ENCODE measurements at places on chromosomes 16 and 17.

DNA sequence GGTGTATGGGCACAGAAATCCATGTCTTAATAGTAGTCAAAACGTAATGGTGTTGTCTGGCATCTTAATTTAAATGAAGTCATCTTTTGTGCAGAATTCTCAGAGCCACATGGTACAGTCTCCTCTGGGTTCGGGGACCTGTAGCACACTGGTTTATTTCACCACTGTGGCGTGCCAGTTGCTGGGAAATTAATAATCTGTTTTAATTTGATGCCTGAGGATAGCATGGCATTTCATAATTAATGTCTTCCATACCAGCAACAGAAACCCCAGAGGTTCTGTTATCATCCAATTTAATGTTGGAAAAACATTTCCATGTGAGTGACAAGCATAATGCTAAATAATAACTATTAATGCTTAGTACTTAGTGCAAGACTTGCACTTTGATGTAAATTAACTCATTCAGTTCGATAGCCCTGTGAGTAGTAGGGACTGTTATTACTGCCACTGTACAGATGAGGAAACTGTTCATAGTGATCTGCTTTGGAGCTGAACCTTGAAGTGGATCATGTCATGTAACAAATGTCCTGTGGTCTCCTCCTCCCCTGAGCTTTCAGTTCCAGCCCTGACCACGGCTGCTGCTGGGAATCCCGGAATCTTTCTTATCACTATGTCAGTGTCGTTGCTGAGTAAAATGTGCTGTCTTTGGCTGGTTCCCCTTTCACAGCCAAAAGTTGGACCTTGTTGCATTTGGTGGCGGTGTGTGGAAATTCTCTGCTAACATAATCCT lies 51.2 kb downstream of the SNX29 start:
- no peak for DNase-seq

DNA sequence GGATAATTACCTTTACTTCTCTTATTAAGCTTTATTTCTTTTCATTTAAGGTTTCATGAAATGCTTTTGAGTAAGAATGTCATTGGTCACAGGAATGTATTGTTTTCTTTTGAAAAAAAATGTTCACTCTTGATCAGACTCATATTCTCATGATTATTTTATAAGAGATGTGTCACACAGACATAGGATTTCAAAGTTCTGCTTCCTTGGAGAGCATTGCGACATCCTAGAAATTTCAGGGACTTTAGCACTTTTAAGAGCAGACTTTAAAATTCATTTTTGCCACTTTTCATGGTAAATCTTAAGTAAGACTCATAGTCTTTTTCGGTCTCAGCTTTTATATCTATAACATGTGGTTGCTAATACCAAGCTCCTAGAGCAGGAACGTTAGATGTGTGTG lies 314.7 kb downstream of the CDH8 start:
- no peak for DNase-seq

- peak; percentile 31 for DNase-seq
Measured at GRCh38 chr17:15233022-15233805, 31.9 kb downstream of the PMP22 start.

DNA sequence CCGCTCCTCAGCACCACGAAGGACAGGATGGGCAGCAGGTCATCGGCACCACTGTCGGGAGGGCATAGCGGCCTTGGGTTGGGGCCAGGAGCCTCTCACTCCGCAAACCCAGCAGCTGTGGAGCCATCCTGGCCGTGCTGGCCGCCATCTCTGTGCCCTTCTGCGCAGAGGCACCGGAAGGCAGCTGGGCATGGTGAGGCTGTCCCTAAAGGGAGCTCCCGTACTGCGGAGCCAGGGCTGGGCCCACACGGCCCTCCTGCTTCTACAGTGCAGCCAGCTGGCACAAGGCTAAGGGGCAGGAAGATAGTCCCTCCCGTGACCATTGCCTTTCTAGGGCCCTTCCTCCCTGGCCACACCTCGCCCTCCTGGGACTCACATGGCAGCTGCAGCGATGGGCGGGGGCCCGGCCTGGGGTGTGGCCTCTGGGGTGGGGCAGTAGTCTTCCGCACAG lies 7.0 kb upstream of the SPATA2L start:
- no peak for DNase-seq

- DNase-seq, result no peak
Measured at GRCh38 chr17:50632637-50633036, 2.0 kb upstream of the ABCC3 start.

- no peak for DNase-seq
Measured at GRCh38 chr17:923633-924032, 55.9 kb downstream of the NXN start.

DNA sequence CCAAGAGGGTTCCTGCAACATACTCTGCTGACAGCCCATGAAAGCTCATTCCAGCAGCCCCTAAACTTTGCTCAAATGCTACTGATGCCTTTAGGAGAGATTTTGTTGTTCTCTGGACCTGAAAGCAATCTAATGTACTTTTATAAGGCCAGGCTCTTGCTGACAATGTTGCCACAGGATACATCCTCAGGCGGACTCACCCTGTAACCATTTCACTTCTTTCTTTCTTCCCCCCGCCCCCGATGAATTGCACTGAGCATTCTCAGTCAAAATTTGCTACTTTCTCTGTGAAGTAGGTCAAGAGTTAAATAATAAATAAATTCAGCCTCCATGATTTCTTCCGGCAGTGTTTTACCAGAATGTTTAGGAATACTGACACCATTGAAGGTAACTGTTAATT lies 1.5 kb downstream of the GAS7 start:
- no peak for DNase-seq

GRCh38 chr16:49854188-49854795 lies 1.6 kb downstream of the ZNF423 start:
- DNase-seq, result no peak

Measured in hematopoietic multipotent progenitor cell treated with erythropoietin and hydrocortisone succinate and interleukin-3 and kit ligand, for 15 days (in vitro differentiated cells).